Tibial nerve (tissue), 4 donors: ENCODE measurements at places on chromosomes 3 and 15.

GRCh38 chr3:140004271-140004670 lies 69.3 kb downstream of the CLSTN2 start:
- DNase-seq: no peak

DNA sequence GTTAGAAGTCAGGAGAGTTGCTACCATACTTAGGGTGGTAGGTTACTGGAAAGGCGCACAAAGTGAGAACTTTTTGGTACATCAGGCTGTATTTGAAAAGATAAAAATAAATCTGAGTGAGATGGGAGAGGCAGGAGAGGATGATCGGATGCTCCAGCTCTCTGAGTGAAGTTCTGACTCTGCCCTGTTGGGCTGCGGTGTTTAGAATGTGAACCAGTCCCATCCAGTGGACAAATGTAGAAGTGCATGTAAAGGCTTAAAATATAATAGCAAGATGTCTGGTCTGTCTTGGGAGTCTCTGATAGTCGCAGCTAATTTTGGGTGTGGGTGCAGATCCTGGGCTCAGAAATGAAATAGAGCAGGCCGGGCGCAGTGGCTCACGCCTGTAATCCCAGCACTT lies 30.4 kb downstream of the ACKR2 start:
- no peak for DNase-seq

DNA sequence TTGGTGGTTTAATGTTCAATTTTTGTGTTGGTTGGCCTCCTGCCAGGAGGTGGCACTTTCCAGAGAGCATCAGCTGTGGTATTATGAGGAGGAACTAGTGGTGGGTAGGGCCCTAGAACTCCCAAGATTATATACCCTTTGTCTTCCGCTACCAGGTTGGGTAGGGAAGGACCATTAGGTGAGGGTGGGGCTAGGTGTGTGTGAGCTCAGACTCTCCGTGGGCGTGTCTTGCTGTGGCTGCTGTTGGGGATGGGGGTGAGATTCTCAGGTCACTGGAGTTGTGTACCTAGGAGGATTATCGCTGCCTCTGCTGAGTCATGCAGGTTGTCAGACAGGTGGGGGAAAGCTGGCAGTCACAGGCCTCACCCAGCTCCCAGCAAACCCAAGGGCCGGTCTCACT lies 187.1 kb downstream of the DPH6 start:
- DNase-seq: no peak

- DNase-seq: no peak
Measured at GRCh38 chr3:58206406-58207011, 4.3 kb downstream of the DNASE1L3 start.

DNA sequence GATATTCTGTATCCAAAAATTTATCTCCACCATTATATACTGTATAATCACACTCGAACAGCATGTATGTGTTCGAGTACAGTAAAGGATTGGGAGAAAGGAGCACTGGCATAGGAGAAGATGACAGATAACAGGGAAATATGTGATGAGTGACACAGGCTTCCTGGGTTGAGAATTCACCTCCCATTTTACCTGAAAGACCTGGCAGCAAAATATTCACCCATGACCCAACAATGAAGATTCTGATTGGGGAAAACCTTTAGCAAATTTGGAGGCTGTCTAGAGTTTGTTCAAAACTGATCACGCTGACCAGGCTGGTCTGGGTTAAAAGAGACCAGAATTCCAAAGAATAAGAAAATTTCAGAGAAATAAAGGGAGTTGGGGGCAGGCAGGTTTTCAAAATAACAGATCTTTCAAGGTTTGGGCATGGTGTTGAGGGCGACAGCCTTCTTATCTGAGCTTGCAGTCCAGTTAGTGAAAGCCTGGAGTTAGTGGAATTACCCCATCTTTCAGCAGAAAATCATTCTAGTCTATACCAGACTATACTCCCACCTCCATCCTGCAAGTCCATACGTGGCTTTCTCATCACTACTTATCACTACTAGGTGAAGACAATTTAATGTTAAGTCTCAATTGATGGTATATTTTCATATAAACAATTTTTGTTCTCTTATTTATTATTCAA lies 42.8 kb upstream of the RSL24D1 start:
- DNase-seq: no peak

- no peak for DNase-seq
Measured at GRCh38 chr3:63918321-63918720, 6.1 kb upstream of the SCAANT1 start.

- no peak for DNase-seq
Measured at GRCh38 chr3:130925628-130926027, 31.7 kb downstream of the ATP2C1 start.

DNA sequence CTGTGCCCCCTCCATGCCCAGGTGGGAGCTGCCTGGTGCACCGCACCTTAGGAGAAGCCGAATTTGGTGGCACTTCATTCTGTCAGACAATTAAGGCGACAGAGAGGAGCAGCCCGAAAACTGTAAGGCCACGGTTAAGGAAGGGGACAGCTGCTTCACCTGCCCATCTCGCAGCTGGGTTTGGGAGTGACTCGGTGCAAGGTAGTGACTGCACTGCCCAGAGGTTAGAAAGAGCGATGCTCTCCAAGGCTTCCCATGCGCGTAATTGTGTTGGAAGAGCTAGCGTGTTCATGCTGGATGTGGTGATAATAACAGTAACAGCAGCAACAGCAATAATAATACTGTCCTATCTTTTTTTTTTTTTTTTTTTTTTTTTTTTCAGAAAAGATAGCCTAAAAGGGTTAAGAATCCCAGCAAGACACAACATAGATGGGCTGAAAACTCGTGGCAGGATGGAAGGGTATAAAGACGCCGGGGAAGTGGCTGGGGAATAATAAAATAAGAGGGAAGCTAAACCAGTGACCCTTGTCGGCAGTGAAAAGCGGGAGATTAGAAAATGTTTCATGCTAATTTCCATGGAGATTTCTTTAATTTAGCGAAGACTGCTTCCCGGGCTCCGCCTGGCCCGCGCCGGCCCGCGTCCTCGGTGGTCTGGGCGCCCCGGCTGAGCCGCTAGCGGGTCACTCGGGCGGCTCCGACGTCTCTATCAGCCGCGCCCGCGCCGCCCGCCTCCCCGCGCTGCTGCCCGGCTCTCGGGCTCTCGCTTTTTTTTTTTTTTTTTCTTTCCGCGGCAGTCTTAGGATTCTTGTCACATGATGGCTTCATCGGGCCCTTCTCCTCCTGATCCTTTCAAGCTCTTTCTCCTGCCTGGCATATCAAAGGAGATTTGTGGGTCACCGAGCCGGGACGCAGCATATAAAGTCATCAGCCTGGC lies 617.1 kb downstream of the NR2F2 start:
- DNase-seq: no peak

GRCh38 chr3:131324923-131325322 lies 56.7 kb upstream of the NUDT16 start:
- DNase-seq: no peak

GRCh38 chr3:8576841-8577571 lies 67.6 kb downstream of the SSUH2 start:
- DNase-seq: no peak

DNA sequence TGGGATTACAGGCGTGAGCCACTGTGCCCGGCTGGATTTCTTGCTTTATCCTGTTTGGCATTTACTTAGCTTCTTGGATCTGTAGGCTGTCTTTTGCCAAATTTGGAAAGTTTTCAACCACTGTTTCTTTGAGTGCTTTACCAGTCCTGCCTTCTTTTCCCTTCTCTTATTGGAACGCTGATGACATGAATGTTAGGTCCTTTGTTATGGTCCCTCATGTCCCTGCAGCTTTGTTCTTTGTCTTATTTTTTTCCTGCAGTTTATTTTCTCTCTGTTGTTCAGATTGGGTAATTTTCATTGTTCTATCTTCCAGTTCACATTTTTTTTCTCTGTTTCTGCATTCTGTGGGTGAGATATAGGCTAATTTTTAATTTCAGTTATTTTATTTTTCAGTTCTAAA lies 25.0 kb downstream of the SH3GL3 start:
- DNase-seq: no peak

GRCh38 chr15:72197460-72198355 lies at the start of gene GRAMD2A:
GRAMD2A (minus strand) TSS chr15:72197787.
- DNase-seq: no peak

- no peak for DNase-seq
Measured at GRCh38 chr3:196141052-196141865, 59.4 kb upstream of the TFRC start.

DNA sequence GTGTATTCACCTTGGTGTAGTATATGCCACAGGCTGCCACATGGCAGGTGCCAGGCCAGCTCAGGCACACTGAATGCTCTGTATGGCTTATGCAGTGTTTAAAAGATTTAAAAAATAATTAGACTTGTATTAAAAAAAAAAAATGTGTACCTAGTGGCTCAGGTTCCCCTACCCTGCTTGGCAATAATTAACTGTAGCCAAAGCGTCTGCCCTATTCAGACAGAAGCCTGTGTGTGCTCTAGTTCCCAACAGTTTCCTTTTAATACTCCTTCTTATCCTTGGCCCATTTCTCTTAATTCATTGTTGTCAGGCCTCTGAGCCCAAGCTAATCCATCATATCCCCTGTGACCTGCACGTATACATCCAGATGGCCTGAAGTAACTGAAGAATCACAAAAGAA lies 752.2 kb upstream of the CFAP20DC start:
- DNase-seq: no peak

DNA sequence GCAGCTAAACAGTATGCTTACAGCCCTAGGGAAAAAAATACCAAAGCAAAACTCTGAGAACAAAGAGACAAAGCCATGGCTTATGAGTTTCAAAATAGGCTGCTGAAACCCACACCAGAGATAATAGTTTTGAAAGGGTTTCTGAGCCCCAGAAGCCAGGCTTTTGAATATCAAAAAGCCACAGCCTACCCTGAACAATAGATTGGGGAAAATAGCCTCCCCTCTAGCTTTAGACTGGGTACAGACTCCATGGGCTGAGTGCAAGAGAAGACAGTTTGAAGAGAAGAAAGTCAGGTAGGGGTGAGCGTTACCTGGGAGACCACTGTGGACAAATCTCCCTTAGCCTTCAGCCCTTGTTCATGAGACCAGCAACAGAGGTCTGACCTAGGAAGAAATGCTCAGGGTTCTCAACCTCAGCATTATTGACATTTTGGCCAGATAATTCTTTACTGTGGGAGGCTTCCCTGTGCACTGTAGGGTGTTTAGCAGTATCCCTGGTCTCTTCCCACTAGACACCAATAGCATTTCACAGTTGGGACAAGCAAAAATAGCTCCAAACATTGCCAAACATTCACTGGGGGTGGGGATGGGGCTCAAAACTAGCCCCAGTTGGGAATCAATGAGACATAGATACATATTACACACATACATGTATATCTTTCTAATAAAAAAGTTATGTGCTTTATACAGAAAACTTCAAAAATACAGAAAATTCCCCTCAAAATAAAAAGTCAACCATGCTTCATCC lies 11.6 kb upstream of the TAFA4 start:
- DNase-seq: no peak

- DNase-seq: no peak
Measured at GRCh38 chr15:88218557-88219221, 37.9 kb downstream of the NTRK3 start.

GRCh38 chr3:86867982-86868381 lies 123.0 kb downstream of the VGLL3 start:
- DNase-seq: no peak

DNA sequence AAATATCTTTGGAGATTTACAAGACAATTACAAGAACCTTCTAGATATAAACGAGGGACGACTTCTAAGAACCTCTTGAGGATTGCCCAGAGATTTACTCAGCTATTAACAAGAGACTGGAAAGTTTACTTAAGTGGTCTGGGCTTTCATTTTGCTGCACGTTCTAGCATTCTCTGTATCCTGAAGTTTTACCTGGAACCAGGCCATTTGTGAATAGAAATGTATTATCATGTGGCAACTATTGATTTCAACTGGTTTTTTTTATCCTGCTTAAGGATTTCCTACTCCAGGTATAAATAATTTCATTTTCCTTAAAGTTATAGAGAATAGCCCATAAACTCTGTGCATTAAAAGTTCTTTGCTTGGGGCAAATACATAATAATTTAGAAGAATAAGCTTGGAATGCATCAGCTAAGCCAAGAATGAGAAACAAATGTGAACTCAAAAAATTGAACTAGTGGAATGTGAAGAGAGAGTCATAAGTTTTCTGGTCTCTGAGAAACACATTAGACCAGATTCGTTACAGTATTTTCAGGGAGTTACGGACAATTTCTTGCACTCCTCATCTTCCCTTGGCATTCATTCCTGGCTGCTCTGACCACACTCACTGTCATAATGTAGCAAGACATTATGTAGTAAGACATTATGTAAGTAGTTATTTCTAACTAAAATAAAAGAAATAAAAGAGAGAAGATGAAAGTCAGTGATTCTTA lies 1.3 kb downstream of the AQP9 start:
- no peak for DNase-seq

GRCh38 chr3:20043396-20043795 lies 3.1 kb downstream of the KAT2B start:
- DNase-seq: peak; percentile 78

GRCh38 chr15:78120523-78120922 lies 10.7 kb downstream of the CIB2 start:
- no peak for DNase-seq

- DNase-seq: peak; percentile 39
Measured at GRCh38 chr15:92666780-92667179, 11.2 kb upstream of the FAM174B start.

GRCh38 chr3:181210275-181210674 lies 220.7 kb upstream of the DNAJC19 start:
- DNase-seq: no peak

DNA sequence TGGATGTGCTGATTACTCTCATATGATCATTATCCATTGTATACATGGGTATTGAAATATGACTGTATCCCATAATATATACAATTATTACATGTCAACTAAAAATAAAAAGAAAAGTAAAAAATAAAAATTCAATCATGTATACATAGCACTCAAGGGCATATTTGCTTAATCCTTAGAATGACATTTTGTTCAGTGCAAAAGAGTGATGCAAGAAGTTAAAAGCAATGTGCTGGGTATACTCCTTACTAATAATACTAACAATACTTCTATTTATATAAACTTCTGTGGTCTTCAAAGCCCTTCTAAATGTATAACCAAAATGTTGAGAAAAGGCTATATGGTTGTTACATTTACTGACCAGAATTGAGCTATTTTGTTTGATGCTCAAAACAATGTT lies 23.2 kb upstream of the TM4SF1 start:
- no peak for DNase-seq

DNA sequence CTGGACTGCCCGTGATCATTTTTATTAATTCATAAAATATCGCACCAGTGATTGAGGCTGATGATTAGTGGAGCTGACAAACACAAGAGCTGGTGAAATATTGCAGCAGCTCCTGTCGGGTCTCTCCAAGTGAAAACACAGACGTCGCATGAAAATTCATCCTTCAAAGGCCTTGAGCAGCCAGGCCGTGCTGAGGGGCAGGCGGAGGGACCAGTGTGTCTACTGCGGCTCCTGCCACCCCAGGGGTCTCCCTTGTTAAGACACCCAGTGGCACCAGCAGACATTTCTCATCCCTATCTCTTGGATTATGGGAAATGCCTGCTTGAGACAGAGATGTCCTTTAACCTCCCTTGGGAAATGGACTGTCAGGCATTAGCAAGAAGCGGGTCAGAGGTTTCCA lies 289.4 kb upstream of the TLE3 start:
- no peak for DNase-seq

DNA sequence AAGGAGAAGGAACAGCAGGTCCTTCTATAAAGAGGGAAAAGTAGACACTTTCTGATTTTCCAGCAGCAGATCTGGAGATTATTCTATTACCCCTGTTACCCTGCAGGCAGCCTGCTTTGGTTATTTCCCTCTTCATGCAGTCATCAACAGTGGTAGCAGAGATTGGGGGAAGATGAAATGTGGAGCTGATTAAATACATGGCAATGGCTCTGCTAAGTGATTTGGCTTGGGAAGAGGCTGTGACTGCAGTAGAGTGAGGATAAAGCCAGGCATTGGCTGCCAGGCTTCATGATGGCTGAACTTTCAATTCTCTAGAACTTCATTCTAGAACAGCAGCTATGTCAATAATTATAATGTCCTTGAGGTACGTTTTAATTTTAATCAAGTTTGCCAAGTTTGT lies 29.1 kb downstream of the PTX3 start:
- no peak for DNase-seq
